Activated naive CD8-positive, alpha-beta T cell treated with anti-CD3 and anti-CD28 coated beads for 36 hours (primary cell): ENCODE measurements at places on chromosomes 7 and 10.

DNA sequence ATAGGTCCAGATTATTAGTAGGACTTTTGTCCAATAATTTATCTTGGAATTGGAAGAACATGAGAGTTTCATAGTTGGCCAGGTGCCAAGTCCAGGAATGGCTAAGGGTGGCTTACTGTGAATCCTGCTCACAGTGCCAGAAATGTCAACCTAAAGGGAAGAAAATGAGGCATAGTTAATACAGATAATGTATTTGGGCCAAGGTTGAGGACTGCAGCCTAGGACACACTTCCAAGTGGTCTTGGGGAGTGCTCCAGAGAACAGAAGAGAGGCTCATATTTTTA, 78.2 kb downstream of the MAPK8 start:
- H3K27ac ChIP-seq, result no peak overlapping the region
- H3K4me1 ChIP-seq, result peaks cover 18% of the 10 kb centered on the region
- peaks cover 11% of the 10 kb centered on the region for H3K36me3 ChIP-seq
- no peak overlapping the region for H3K4me3 ChIP-seq

DNA sequence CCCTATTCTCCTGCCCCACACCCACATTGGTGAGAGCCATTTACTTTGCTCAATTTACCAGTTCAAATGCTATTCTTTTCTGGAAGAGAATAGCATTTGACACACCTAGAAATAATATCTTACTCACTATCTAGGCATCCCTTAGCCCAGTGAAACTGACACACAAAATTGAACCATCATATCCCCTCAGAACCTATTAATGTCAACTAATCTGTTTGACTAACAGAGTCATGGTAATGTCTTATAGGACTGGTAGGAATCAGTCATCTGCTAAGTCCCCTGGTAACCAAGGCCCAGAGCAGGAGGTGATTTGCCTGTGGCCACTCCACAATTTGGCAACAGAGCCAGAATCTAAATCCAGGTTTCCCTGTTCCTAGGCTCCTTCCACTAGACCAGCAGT, 63.3 kb downstream of the PPP1R3C start:
- DNase-seq, result no peak
- no peaks in the 10 kb centered on the region for H3K4me1 ChIP-seq
- no peaks in the 10 kb centered on the region for H3K36me3 ChIP-seq
- no peaks in the 10 kb centered on the region for H3K27me3 ChIP-seq

- H3K27ac ChIP-seq, result no peak overlapping the region
- H3K4me3 ChIP-seq, result peak overlapping the region; percentile 63
- peaks cover 17% of the 10 kb centered on the region for H3K4me1 ChIP-seq
Observed at GRCh38 chr10:35640951-35641675, 983 bp downstream of the FZD8 start.

GRCh38 chr7:27863880-27864279, 123.9 kb downstream of the TAX1BP1 start:
- H3K27me3 ChIP-seq, result no peaks in the 10 kb centered on the region
- no peak for DNase-seq
- H3K36me3 ChIP-seq, result peaks cover 1% of the 10 kb centered on the region
- H3K27ac ChIP-seq, result no peak overlapping the region
- no peaks in the 10 kb centered on the region for H3K4me1 ChIP-seq

GRCh38 chr10:72904806-72905205, 11.3 kb downstream of the OIT3 start:
- DNase-seq, result no peak
- H3K27ac ChIP-seq, result no peak overlapping the region
- no peak overlapping the region for H3K4me3 ChIP-seq
- H3K4me1 ChIP-seq, result peaks cover 5% of the 10 kb centered on the region

GRCh38 chr7:45970454-45970853, 49.4 kb upstream of the IGFBP3 start:
- no peaks in the 10 kb centered on the region for H3K27me3 ChIP-seq
- DNase-seq, result no peak
- peaks cover 4% of the 10 kb centered on the region for H3K4me1 ChIP-seq
- H3K27ac ChIP-seq, result no peak overlapping the region
- H3K36me3 ChIP-seq, result peaks cover 8% of the 10 kb centered on the region

DNA sequence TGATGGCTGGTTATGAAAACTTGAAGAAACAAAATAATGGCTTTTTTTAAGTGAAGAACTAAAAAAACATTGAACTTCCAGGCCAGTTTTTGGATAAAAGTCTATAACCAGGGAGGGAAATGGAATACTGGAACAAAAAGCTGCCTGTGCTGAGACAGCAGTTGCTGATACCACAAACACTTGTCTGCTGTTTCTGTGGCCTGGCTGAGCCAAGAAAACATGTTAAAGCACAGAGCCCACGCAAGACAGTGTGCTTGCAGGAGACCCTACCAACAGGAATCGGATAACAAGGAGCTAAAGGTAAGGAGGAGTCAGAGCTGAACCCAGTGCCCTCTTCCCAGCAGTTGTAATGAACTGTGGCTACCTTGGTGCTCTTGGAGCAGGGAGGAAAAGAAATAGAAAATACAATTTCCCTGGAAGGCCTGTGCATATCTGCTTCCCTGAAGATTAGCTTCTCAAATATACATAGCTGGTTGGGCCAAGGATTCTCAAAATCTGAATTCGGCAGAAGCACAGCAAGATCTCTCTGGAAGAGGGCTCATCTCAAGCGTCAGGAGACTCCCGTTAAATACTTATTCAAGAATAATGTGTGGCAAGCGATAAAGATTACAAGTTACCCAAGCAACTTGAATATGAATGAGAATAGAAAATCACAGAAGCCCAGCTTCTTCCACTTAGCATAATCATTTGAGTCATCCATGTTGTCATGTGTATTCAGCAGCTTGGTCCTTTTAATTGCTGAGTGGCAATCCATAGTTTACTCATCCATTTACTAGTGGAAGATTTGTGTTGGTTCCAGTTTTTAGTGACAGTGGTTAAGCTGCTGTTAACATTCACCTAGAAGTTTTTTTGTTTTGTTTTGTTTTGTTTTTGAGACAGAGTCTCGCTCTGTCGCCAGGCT, 87.6 kb downstream of the NOD1 start:
- H3K27ac ChIP-seq, result no peak overlapping the region
- no peak overlapping the region for H3K4me3 ChIP-seq
- H3K4me1 ChIP-seq, result no peaks in the 10 kb centered on the region
- DNase-seq, result no peak
- peaks cover 4% of the 10 kb centered on the region for H3K36me3 ChIP-seq

GRCh38 chr7:156158693-156159092, 346.4 kb upstream of the SHH start:
- no peaks in the 10 kb centered on the region for H3K4me1 ChIP-seq
- no peak for DNase-seq
- H3K27ac ChIP-seq, result no peak overlapping the region
- no peak overlapping the region for H3K4me3 ChIP-seq

DNA sequence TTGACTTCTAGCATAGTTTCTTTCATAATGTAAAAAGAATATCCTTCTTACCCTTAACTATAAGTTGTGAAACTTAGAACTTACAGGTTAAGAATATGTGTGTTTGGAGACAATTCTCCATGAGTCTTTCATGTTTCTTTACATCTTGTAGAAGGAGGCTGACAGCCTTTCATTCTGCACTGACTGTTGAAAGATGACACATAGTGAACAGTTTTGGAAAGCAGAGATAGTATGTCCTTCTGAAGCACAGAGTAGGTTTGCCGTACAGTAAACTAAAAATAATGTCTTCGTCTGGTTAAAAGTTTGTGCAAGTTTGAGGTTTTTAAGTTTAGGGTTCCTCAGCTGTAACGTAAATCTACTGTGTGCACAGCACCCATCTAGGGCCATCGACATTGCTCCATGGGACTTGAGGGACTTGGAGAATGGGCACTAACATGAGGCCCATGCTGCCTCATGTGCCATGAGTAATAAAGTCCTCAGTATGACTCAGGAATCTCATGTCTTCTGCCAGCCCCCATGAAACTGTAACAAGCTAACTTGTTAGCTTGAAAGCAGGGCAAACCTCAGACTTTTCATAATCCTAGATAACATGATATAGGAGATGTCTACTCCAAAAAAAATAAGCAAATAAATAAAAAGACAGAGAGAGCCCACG, 24.5 kb upstream of the ELAPOR2 start:
- H3K27ac ChIP-seq, result no peak overlapping the region
- no peak overlapping the region for H3K4me3 ChIP-seq
- peaks cover 2% of the 10 kb centered on the region for H3K36me3 ChIP-seq
- H3K27me3 ChIP-seq, result no peaks in the 10 kb centered on the region
- peaks cover 4% of the 10 kb centered on the region for H3K4me1 ChIP-seq
- no peak for DNase-seq
